IMR-90 (cell line): ENCODE measurements at places on chromosomes 5 and 9. TPM values are rescaled to one million over a fixed set of nuclear protein-coding genes. Genes with fewer than 3 reads are reported as not detected.

- DNase-seq, result no peak
Measured at GRCh38 chr9:5113994-5114748, 71.3 kb downstream of the INSL6 start.

- DNase-seq, result no peak
Measured at GRCh38 chr9:18056993-18057369, 417.0 kb upstream of the ADAMTSL1 start.

CDX1 gene
- 0.18 TPM in 1 of 2 replicates, not detected in the other for total RNA-seq

MEIKIN gene
- not detected in 2 replicates for total RNA-seq

DNA sequence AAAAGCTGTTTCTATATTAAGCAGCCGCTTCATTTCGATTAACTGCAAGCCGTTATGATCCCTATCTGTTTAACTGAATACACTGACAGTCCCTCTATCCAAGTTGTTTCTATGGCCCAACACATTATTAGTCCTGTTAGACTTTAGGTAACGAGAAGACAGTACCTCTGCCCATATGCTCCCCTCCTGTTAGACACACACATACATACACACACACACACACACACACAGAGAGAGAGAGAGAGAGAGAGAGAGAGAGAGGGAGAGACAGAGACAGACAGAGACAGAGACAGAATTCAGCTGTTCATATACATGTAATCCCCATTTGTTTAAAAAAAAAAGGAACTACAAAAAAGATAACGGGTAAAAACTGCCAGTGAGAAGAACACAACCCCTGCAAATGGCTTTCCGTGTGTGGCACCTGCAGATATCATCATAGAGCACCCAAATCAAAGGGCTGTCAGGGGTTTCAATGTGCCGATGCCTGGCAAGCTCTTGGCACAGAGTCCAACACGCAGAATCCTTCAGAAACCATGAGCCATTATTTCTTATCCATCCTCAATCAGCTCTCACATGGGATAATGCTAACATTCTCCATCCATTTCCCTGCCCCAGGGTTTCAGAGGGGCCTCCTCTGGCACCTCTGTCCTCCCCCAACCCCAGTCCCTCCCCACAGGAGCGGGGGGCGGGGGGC is 144.0 kb downstream of the MYO10 start:
- DNase-seq, result no peak

DNA sequence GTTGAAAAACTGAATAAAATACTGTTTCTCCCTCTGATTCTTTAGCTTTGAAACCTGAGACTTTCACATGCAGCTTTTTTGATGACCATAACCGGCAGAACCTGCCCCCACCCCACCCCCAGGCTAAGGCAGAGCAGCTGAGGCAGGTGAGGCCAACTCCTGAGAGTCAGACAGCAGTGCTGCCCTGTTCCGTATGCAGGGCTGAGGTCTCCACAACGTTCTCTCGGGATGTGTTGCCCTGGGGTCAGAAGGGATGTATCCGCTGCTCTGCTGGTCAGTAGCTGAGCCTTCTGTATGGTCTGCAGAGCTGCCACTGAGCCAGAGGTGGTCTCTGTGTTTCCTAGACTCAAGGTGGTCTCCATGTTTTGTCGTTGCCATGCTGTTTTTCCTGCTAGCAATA is 190.5 kb downstream of the AOPEP start:
- DNase-seq, result no peak

NTRK2 gene
- total RNA-seq, result under 0.01 TPM in 1 of 2 replicates, not detected in the other

DNA sequence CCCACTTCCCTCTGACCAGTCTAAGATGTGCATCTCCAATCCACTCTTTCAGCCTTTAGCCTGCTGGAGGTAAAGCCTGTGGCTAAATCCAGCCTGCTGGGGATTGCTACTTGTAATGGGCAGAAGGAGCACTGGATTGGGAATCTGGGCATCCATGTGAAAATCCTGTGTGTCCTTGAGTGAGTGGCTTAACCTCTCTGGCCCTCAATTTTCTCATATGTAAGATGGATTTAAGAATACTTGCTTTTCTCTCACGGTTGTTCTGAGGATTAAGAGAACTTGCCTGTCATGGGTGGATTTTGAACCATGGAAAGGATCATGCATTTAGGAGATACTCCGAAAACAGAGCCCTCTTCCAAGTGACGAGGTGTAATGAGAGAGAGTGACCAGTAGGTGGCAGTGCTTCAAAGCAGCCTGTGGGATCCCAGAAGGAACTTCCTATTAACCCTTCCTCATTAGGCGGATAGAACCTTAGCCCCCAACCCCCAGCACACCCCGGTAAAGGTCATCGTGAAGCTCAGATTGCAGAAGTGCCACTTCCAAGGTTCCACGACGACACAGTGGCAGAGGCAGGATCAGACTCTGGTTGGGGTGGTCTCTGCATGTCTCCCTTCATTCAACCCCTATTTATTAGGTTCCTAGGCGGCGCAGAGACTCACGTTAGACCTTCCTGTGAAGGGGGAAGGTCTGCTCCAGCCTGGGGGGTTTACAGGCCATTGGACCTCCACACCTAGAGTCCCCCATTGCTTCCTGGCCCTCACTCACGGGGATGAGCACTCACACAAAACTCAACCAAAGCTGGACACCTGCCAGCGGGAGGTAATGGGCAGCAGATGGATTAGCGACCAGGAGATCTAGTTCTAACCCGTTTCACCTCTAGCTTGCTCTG is 68.7 kb upstream of the ZNF618 start:
- DNase-seq, result peak; percentile 60

PPP2R2B gene
- not detected in 2 replicates for total RNA-seq

DNA sequence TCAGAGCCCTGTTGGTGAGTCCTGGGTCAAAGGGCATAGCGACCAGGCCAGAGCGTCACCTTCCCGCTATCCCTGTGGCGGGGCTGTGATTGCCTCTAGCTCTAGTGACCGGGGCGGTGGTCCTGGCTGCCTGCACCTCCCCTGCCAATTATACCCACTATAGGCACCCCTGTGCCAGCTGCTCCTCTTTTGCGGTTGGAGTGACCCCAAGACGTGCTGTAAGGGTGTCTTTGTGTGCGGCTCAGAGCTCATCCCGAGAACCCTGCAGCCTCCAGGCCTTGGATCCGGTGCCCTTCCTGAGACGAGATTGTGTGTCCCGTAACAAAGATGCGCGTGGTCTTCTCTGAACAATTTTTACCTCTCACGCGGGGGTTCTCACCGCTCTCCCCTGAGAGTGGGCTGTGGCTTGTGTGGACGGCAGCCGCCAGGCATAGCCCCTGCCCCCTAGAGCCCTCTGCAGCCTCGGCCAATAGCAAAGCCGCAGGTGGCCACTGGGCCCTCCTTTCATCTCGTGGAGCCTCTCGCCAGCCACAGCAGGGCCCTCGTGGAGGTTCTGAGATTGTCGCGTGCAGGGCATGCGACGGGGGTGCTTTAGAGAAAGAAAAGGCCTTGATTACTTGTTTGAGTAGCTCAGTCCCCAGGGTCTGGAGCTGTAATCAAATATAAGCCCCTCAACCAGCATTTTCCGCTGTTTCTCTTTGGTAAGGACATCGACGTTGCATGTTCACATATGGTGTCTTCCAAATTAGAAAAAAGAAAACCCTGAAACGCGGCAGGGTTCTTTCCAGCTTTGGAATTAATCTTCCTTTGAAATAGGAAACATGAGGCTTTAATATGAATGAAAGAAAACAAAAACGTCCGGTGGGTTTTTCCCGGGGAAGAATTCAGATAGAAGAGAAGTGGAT is 10.7 kb downstream of the NKD2 start:
- DNase-seq, result no peak

DNA sequence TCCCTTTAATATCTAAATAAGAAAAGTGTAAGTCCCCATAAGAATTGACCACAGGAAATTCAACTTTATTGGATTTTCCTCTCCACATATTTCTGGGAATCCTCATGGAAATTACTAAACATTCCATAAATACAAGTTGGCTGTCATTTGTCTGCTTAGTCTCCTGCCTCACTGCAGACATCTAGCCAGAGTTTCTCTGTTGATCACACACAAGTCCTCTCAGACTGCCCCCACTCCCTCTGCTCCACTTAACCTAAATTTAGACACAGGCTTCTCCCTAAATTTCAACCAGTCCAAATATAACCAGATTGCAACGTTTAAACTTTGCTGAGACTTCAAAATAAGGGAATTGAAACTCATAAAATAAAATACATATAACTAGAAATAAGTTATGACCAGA is 982.1 kb downstream of the DTWD2 start:
- DNase-seq, result no peak

DNA sequence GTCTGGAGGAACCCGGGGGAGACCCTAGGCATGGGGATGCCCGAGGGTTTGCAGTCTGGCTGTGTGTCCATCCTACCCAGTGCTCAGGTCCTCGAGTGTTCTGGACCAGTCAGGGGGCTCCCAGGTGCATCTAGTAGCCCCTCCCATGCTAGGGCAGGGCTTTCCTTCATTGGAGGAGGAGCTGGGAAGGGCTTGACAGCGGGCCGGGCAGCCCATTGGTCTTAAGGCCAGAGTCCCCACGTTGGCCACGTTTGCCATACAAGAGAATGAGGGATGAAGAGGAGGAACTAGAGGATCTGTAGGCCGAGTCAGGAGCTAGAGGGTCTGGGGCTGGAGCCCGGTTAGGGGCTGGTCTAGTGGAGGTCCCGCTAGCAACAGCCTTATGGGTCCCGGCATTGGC is 37.3 kb upstream of the CTSV start:
- DNase-seq, result no peak

- no peak for DNase-seq
Measured at GRCh38 chr9:130931508-130932254, 7.4 kb downstream of the FIBCD1 start.

GRCh38 chr9:2461892-2462291 is 159.7 kb upstream of the VLDLR start:
- no peak for DNase-seq

DNA sequence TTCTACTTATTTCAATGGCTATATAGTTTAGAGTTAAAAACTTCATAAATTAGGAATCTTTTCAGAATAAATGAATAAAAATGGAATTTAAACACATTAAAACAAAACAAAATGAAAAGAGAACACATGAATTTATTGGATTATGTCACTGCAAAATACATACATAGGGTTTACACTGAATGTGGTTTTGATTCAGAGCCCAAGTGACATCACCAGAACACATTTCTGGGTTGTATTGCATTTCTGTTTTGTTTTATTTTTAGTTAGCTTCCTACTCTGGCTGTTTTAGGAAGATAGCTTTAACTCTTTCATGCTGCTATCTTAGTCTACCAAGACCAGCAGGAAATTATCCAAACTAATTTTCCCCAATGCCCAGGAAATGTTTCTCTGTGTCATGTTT is 1935.0 kb downstream of the EFNA5 start:
- DNase-seq, result peak; percentile 26

DDX41 gene
- 130 and 141 TPM in 2 replicates for total RNA-seq

DNA sequence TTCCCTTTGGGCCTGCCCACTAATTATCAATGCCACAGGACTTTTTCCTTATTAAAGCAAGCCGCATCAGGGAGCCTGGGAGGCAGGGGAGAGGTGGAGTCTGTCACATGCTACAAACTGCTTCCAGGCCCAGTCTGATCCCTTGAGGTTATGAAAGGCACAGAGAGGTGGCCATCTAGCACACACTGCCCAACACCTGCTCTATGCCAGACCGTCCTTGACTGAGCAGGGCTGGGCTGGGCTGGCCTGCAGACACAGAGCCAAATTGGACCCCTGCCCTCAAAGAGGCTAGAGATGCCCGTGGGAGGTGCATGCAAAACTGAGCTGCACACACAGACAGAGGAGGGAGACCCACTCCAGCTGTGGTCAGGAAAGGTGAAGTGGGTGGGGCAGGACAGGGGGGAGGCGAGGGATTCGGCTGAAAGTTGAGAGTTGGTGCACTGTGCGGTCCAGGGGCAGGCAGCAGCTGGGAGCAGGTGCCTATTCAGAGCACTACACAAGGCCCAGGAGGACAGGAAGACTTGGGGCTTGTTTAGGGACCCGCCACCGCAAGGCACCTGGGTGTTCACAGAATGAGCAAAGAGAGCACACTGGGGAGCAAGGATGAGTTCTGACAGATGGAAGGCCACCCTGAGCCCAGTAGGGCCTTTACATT is 36.4 kb upstream of the TCF7 start:
- no peak for DNase-seq

DNA sequence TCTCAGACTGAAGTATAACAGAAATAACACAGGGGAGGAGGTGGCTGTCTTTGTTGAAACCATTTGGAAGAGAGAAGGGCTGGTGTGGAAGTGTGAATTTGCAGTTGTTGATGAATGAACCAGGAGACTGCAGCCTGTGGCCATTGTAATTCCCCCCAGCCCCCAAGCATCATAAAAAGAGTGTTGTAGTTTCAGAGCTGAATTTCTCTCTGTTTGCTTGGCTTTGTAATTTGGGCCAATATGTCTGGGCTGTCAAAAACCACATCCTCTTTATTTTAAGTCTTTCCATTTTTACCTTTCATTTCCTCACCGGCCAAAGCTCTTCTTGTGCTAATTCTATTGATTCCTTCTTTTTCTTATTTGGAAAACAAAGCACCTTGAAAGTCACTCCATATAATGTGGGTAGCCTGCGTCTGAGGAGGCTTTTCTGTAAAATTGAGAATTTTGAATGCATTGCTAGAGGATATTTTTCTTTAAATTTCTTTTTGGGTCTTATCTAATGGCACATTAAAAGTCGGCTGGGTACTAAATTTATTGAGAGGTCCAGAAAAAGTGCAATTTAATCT is 383.3 kb downstream of the OSTF1 start:
- DNase-seq, result no peak

NPR3 gene
- total RNA-seq, result 88.2 and 89.4 TPM in 2 replicates

DNA sequence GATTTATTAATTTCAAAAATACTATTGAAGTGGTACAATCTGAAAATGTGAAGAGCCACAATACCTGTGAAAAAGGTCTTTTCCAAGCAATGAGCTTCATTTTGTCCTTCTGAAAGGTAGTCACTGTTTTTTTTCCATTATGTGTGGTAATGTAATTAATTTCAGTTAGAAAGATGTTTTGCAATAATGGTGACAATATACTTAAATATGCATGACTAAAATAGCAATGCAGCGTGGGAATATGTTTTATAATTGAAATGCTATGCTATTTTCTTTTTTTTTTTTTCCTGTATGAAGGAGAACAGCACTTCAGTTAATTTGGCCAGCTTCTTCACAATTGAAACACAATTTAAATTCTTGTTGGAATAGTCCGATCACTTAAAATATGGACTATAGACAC is 41.9 kb downstream of the NPR3 start:
- peak; percentile 79 for DNase-seq

GRCh38 chr5:167802755-167803431 is 488.6 kb upstream of the WWC1 start:
- DNase-seq, result no peak

KCNN2 gene
- total RNA-seq, result 2.2 and 3.3 TPM in 2 replicates

- peak; percentile 95 for DNase-seq
Measured at GRCh38 chr9:86405926-86406325, 51.7 kb upstream of the TUT7 start.

- DNase-seq, result peak; percentile 42
Measured at GRCh38 chr5:83802686-83803085, 82.0 kb upstream of the HAPLN1 start.

GRCh38 chr5:4348423-4348822 is 752.8 kb downstream of the IRX1 start:
- no peak for DNase-seq
